HS-27A (cell line): ENCODE measurements at places on chromosomes 1 and 21.

DNA sequence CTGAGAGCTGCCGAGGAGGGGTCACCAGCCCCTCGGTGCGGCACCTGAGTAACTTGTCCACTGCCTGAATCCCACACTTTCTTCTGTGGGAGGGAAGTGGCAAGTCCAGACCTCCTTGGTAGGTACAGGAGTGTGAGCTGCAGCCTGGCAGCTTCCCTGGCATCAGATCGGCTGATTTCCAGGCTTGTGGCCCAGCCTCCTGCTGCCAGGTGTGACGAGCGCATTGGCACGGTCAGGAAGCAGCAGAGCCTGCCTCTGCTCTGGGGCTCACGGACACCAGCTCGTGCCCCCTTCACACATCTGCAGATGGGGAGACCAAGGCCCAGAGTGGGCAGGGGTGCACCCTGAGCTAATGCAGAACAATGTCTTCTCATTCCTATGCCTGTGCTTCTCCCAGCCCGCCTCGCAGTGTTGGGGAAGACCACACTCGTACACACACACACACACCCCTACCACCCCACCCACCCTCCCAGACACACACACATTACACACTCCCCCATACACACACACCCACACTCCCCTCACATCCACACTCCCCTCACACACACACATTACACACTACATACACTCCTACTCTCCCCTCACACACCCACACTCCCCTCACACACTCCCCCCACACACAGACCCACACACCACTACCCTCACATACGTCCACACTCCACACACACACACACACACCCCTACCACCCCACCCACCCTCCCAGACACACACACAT is 33.1 kb upstream of the SELENON start:
- no peak for DNase-seq

DNA sequence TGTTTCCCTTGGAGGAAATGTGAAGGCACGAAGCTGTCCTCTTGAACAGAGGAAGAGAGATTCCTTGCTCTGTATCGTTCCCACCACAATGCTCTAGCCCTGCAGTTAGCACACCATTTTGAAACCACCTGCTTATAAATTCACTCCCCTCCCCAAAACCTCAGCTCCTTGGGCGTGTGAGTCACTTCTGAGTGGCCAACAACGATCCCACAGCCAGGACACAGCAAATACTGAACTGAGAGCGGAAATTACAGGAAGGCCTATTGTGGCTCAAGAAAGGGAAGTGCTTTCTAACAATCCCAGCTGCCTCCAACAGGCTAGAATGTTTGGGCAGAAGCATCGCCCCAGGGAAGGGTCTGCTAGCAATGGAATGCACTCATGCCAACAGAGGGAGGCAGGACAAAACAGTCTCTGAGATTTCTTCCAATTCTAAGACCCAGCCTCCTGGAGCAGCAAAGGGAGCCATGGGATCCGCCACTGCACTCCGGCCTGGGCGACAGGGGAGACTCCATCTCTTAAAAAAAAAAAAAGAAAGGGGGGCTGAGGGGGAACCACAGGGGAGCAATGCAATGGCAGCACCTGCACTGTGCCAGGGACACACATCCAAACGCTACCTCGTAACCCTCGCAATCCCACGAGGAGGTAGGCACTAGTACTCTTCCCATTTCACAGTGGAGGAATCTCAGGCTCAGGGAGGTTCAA is 1.9 kb downstream of the TMEM53 start:
- DNase-seq, result no peak

DNA sequence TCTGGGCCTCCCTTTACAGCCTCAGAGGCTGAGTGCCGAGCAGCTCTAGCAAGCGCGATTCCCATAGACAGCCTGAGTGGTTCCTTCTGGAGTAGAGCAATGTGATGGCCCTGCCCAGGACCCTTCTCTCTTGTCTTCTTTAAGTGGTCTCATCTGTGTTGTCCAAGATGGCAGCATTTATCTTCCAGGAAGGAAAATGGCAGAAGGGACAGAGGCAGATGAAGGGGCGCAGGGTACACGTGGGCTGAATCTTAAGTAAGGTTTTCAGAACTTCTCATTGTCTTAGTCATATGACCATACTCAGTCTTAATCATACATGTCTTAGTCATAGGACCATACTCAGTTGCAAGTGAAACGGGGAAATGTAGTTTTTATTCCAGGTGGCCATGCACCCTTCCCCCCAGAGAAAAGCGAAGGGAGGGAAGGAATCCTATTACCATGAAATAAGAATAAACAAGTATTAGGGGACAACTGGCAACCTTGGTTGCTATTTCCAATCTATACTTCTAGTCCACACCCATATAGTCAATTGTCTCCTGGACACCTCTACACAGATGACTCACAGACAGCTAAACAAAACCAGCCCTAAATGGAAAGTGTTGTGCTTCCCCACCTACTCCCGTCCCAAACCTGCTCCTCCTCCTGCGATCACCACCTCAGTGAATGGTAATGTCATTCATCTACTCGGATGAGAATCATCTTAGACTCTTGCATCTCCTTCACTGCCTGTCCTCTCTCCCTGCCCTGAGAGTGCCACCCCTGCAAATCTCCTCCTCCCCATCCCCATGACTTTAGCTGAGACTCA is 13.3 kb downstream of the OVAAL start:
- DNase-seq, result no peak

DNA sequence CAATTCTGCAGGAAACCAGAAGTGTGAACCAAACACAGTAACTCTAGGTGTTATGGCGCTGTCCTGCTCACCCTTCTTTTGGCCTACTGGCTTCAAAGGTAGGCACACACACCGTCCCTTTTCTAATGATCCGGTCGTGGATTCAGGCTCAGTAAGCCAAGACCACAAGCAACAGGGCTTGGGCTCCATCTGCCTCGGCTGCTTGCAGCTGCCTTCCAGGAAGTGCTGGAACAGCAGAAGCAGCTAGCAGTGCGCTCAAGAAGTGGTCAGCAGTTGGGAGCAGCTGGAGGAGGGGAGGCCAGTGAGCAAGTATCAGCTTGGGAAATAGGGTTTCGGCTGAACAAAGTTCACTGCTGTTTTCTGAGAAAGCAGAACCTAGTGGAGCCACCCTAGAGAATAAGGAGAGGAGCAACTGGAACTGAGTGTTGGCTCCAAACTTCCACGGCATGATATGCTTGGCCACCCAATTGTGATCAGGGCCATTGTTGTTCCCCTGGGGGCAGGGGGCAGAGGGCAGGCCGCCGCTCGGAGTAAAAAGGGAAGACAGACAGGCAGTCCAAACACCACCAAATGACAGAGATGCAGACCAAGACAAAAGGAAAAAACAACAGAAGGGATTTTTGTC is 173.4 kb downstream of the TOMM20 start:
- no peak for DNase-seq
